Hematopoietic multipotent progenitor cell treated with erythropoietin and hydrocortisone succinate and interleukin-3 and kit ligand, for 8 days (in vitro differentiated cells): ENCODE measurements at places on chromosomes 4 and X.

- no peak for DNase-seq
Measured at GRCh38 chr4:177405508-177405907, 36.7 kb downstream of the AGA start.

DNA sequence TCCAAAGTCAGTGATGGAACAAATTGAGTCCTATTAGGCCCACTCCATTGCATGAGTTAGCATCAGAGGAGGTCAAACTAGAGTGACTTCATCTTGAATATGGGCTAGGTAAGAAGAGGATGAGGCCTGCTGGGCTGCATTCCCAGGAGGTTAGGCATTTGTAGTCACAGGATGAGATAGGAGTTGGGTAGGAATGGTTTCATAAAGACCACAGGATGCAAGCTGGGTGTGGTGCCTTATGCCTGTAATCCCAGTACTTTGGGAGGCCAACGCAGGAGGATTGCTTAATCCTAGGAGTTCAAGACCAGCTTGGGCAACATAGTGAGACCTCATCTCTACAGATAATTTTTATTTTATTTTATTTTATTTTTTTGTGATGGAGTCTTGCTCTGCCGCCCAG lies 26.8 kb downstream of the PDGFRA start:
- no peak for DNase-seq

DNA sequence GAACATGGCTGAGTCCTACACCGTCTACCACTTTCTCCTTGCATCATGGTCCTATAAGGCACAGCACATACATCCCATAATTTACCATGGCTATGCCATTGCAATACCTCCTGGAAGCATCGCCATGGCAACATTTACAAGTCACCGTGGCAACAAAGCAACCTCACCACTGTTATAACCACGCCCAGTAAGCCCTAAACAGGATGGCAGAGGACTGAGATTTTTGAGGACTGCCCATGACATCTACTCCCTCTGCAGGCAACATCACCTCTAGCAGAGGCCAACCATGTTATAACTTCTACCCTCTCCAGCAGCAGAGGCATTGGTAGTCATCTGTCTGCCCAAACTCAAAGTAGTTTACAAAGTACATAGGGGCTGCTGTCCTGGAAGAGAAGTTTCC lies 29.7 kb downstream of the BCOR start:
- peak; percentile 25 for DNase-seq

DNA sequence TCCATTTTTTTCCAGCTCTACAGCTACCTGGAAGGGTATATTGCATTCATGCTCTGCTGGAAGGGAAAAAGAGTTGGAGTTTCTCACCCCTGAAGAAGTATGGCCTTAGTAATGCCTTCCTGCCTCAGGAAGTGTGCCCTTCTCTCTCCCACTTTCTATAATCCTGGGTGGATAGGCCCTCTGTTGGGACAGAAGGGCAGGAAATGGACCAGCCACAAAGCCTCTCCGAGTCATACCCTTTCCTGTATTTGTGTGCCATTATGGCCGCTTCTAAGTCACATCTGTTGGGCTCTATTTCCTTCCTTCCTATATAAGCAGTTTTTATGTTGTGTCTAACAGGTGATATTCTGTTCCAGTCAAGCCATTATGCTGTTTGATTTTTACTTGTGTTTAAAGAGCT lies 74.8 kb upstream of the SMARCA5 start:
- DNase-seq = no peak

DNA sequence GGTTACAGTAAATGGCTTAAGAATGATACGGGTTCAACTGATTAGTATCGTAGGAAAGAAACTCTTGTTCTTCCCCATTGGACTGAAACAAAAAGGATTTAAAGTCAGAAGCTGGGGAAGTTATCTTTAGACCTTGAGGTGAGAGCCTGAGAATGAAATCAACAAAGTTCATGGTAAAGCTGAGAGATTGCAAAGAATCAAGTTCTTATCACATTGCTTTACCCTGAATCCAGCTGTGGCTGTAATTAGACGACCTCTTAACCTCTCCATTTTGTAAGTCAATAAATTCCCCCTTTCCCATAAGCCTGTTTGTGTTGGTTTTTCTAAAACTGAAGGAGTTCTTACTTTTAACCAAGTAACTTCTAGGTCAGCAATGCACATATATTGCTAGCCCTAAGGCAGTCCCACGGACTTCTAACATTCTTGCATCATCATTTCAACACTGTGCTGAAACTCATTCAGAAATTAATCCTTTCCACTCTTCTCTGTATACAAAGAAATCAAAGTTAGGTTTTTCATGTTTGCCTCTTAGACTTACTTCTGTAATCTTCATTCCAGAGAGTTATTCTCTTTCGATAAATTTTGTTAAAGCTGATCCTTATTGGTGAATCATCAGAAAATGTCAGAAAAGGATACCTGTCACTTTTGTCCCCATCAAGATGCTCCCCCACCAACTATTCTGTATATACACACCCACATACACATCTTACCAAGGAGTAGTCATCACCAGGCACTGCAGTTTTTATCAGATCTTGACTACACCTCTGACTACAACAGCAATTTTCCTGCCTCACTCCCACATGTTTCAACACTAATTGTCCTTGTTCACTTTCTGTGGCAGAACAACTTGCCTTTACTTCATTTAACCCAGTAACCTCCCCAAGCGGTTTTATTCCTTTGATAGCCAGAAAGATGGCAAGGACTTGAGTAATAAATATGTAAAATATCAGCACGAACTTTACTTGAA lies 77.9 kb upstream of the STK26 start:
- DNase-seq = no peak

DNA sequence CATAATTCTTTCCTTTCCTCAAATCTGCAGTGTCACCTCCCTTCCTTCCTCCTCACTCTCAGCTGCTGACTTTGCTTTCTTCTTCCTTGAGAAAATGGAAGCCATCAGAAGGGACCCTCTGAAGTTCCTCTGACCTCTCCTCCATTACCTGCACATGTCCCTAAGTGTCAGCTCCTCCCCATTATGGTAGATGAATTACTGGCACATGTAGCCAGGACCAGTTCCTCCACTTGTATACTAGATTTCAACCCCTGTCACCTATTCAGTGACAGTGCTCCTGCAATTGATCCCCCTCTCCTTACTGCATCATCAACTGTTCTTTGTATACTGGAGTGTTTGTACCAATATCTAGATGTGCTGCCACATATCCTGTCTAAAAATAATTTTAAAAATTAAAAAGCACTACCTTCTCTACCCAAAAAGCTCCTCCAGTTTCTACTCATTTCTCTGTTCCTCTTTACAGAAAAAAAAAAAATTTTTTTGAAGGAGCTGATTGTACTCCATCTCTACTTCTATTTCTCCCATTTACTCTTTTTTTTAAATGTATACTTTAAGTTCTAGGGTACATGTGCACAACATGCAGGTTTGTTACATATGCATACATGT lies 78.6 kb downstream of the CLCN5 start:
- DNase-seq = no peak

DNA sequence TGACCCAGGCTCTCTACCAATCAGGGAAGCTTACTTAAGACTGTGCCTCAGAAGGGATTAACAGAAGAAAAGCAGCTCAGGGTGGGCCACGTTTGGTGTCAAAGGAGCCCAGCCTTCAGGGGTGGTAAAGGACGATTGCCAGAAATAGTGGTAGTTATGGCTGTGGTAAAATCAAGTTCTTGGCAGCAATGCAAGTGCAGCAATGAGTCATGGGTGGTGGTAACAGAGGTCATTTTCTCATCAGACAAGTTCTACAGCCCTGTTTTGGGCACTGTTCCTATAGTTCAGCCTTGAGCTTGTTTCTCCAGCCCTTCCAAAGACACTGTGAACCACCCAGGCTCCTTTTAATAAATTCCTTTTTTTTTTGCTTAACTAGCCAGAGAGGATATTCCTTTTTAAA lies 120.3 kb downstream of the EFHC2 start:
- DNase-seq = no peak

DNA sequence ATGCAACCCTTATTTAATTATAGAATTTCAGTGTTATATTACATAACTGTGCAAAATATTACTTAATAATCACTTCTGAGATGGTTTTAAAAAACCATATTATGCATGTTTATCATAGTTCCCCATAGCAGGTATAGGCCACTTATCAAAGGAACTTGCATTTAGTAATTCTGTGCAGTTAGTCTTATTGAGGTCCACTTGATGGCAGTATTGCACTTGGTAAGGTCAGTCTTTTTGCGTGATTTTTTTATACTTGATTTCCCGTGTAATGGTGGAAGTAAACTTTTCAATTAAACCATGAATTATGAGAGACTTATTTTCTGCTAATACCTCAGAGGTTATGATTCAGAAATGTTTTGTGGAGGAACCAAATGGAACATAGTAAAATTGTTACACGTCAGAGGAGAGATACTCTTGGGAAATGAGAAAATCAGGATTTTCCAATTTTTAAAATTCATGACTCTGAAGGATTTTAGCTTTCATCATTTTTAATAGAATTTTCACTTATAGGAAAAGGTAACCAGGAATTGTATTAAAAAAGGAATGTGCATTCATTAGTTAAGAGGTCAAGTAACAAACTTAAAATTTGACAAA lies 230.0 kb downstream of the CCSER1 start:
- DNase-seq = peak; percentile 62

DNA sequence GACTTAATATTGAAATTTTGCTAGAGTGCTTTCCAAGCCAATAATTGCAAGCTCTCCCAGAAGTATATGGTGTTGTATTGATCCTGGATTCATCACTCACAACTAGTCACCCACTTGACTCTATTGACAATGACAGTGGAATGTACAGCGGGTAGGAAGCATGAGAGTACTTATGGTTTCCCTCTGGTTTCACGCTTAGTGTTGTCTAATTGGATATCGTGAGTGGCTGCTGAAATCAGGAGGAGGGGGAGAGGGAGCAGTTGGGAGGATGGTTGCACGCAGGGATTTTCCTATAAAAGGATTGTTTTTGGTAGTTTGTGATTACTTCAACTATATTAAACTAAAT lies 1819.5 kb upstream of the TENM3 start:
- DNase-seq = no peak

DNA sequence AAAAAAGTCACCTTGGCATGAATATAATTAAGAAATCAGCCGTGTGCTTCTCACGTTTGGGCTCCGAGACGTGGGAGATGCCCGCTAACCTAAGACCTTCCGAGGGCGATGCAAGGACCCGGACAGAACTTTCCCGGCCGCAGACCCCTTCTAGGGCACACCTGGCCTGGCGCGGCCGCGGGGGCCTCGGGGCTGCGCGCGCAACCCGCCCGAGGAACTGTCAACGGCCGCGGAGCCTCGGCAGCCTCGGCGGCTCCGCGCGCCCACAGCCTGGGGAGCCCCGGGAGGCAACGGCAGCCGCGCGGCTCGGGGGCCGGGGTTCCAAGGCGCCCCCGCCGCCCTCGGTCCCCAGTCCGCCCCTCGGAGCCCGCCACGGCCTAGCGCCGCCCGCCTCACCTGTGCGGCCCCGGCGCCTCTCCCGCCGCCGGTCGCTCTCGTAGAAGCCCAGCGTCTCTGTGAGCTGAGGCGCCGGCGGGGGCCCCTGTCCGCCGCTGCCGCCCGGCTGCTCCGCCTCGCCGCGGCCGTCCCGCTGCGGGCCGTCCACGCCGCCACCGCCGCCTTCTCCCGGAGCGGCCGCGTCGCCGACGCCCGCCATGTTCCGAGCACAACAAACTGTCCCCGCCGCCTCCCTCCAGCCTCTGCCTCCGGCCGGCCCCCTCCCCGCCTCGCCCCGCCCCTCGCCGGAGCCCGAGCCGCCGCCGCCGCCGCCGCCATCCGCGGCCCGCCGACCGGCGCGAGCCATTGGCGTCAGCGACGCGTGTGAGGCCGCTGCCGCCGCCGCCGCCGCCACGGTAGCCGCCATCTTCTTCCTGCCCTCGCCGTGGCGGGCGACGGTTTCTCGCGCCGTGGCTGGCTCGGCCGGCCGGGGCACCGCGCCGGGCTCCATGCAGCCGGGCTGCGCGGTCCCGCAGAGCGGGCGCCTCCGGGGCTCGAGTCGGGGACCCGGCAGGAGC lies at the start of gene TAPT1:
Gene TAPT1, minus strand, starts transcription at position 609 of the 953 bp plus-strand sequence. Its CDS starts 14 bp downstream, at position 595.
- peak; percentile 69 for DNase-seq

DNA sequence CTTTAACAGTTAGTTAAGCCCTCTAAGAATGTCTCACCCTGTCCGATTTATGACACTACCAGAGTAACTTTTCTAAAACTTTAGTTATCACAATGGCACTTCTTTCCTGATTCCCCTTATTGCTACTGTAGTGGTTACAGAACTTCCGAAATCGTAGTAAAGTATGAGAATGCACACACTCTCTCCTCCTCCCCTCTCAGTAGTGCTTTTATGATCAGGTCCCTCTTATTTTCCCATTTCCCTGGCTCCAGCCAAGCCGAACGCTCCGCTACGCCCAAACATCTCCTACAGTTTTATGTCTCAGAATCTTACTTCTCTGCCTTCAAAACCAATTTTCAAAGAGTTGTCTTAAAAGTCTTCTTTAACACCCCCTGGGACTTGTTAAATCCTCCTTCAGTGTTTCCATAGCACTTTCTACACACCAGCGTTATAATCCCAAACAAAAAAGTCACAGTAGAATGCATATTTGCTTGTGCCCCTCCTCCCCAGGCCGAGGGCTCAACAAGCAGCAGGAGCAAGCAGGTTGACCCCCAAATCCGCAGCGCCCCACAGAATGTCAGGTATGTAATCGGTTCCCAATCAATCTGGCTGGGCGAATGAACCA lies 671 bp downstream of the HPF1 start:
- peak; percentile 18 for DNase-seq

- peak; percentile 32 for DNase-seq
Measured at GRCh38 chr4:44493924-44494323, 45.3 kb upstream of the KCTD8 start.
